Stimulated activated CD8-positive, alpha-beta memory T cell treated with anti-CD3 and anti-CD28 coated beads, Interleukin-15, amount 100 ng/mL, for 1 hour (primary cell): ENCODE measurements at places on chromosomes 6 and 20.

DNA sequence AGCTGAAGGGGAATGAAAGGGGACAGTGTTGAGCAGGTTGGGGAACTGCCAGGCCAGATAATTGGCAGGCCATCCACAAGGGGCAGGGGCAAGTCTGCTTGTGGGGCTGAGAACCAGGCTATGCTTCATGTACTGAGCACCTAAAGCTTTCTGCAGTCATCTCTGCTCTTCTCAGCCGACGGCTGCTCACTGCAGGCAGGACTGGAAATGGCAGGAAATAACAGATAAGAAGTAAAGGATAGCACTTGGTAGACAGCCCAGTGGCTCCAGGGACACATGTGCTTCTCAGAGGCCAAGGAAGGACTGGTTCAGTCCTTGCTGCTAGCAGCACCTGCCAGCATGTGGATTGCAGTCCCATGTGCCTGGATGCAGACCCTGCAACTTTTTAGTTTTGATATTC is 89.8 kb downstream of the CD164 start:
- DNase-seq = no peak

DNA sequence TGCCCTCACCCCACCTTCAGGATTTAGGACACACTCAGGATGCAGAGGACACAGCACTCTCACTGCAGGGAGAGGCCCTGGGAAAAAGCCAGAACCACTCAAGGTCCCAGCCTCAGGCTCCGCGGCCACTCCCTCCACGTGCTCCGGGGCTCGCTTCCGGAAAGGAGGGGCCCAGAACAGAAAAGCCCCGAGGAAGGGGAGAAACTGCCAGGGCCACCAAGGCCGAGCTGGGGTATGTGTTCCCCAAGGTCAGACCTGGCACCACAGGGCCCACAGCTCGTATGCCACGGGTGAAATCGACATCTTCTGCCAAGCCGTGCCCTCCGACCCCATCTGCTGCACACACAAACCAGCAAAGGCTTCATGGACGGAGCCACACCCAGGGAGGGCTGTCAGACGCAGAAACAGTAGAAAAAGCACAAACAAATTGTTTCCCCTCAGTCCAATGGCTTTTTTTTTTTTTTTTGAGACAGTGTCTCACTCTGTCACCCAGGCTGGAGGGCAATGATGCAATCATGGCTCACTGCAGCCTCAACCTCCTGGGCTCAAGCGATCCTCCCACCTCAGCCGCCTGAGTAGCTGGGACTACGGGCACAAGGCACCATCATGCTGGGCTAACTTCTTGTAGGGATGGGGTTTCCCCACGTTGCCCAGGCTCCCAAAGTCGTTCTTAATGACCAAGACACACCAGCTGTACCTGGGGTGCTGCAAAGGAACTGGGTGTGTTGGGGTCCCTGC is 33.4 kb downstream of the SLC2A4RG start:
- no peak for DNase-seq

DNA sequence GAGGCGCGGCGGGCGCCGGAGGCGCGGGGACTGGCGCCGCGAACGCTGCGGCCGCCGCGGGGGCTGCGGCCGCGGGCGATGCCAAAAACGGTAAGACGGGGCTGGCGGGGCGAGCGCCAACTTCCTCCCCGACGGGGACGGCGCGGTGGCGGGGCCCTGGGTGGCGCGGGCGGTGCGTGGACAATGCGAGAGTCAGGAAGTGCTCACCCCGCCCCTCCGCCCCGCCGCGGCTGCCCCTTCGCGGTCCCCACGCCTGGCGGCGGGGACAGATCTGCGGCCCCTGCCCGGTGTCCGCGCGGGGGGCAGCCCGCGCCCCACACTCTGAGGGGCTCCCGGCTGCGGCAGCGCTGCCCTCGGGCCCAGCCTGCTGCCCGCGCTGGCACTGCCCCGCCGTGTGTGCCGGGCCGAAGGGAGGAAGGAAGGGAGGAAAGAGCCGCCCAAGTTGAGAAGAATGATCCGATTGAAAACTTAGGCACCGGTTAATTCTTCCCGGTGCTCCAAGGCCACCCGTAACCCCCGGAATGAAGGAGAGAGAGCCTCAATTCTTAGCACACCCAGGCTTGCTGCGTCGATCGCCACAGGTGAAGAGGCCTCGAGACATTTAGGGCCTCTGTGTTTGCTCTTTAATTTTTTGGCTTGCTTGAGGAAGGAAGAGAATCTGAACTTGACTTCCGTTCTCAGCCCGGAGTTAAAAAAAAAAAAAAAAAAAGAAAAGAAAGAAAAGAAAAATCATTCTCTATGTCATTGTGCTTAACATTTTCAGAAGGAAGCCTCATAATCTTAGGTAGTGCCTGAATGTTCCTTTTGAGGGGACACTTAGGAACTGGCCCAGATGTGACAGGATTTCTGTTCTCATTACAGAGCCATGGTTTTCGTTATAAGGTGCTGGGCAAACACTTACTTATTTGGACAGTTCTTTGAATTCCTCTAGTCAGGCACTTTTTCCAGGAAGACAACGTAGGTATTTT is 982 bp downstream of the HECA start:
- DNase-seq = no peak

DNA sequence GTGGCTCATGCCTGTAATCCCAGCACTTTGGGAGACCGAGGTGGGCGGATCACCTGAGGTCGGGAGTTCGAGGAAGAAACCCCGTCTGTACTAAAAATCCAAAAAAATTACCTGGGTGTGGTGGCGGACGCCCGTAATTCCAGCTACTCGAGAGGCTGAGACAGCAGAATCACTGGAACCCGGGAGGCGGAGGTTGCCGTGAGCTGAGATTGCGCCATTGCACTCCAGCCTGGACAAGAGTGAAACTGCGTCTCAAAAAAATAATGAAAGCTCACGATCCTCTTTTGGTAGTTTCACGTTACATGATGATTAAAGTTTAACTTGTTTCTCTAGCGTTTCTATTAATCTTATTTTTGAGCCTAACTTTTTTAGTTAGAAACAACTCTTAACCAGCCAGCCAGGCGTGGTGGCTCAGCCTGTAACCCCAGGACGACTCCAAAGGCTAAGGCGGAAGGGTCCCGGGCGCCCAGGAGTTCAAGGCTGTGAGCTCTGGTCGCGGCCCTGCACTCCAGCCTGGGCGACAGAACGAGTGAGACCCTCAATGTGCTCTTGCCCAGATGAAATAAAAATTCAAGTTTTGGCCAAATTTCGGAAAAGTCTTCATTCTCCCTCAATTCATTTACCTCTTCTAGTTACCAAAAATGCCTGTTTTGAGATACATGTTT is 1.2 kb upstream of the WRNIP1 start:
- DNase-seq = no peak

DNA sequence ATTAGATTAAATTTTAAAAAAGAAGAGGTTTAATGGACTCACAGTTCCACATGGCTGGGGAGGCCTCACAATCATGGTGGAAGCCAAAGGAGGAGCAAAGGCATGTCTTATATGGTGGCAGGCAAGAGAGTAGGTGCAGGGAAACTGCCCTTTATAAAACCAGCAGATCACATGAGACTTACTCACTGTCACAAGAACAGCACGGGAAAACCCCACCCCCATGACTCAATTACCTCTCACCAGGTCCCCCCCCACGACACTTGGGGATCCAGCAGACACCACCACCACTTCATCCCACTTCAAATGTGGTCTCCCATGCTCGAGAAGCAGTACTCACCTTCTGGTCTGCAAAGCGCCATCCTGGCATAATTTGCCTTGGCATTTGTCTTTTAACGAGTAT is 24.6 kb downstream of the MTFR2 start:
- no peak for DNase-seq

- no peak for DNase-seq
Observed at GRCh38 chr6:107098436-107099307, 16.6 kb downstream of the BEND3 start.

- DNase-seq = no peak
Observed at GRCh38 chr6:146578054-146578453, 20.7 kb upstream of the ADGB start.

GRCh38 chr6:134447883-134448387 is 130.0 kb upstream of the SGK1 start:
- DNase-seq = no peak
